ENCODE measurements at places on chromosomes 2 and 18. TPM values are rescaled to one million over a fixed set of nuclear protein-coding genes. Genes with fewer than 3 reads are reported as not detected.

Gene C2orf80
- total RNA-seq = not detected

Gene RAX
- total RNA-seq = not detected

Gene CTIF
- 14.0 TPM for total RNA-seq

Gene ANO7
- 2.5 TPM for total RNA-seq

Gene ASPRV1
- 0.37 TPM for total RNA-seq

Gene TNFRSF11A
- total RNA-seq = 6.5 TPM

Gene CYRIA
- 0.26 TPM for total RNA-seq

Gene ZNF512
- total RNA-seq = 16.8 TPM

Data from A549 treated with CpdA at 1 μM for 4 hours (cell line).